ENCODE measurements at places on chromosomes 5 and 9. TPM values are rescaled to one million over a fixed set of nuclear protein-coding genes. Genes with fewer than 3 reads are reported as not detected.

The BTNL9 gene
- total RNA-seq = 18.7 TPM

The PTGER4 gene
- 5.9 TPM for total RNA-seq

The GGTA1 gene
- 0.77 TPM for total RNA-seq

The LRRC19 gene
- total RNA-seq = not detected

The MYMK gene
- not detected for total RNA-seq

The ADCY2 gene
- 4.6 TPM for total RNA-seq

The SELENOP gene
- total RNA-seq = 758 TPM

The AK1 gene
- 21.6 TPM for total RNA-seq

The SV2C gene
- not detected for total RNA-seq

The MARCOL gene
- total RNA-seq = not detected

The FYB1 gene
- total RNA-seq = 2.9 TPM

The MEGF10 gene
- total RNA-seq = 1.6 TPM

The TPPP gene
- total RNA-seq = 8.0 TPM

The ELAVL2 gene
- not detected for total RNA-seq

The NUTM2G gene
- total RNA-seq = not detected

The DPYSL3 gene
- 121 TPM for total RNA-seq

The GABBR2 gene
- total RNA-seq = not detected

The SLC34A1 gene
- total RNA-seq = not detected
